ENCODE measurements at places on chromosomes 11 and 22. TPM values are rescaled to one million over a fixed set of nuclear protein-coding genes. Genes with fewer than 3 reads are reported as not detected.
A peak's percentile ranks its signal among the peaks of the same experiment; 100 is the strongest.

- no peaks in the 10 kb centered on the region for H3K27me3 ChIP-seq
- no peaks in the 10 kb centered on the region for H3K36me3 ChIP-seq
- no peak overlapping the region for H3K27ac ChIP-seq
- H3K4me1 ChIP-seq = no peaks in the 10 kb centered on the region
Measured at GRCh38 chr11:134710861-134711407, 298.9 kb upstream of the B3GAT1 start.

Gene CALCA
- not detected for total RNA-seq

GRCh38 chr11:111378185-111378860 is 752 bp downstream of the POU2AF1 start:
- H3K36me3 ChIP-seq = no peaks in the 10 kb centered on the region
- H3K27ac ChIP-seq = peak overlapping the region; percentile 97
- peaks cover 16% of the 10 kb centered on the region for H3K4me1 ChIP-seq
- no peak for DNase-seq
- H3K4me3 ChIP-seq = peak overlapping the region; percentile 69

GRCh38 chr22:39908136-39908535 is 7.3 kb downstream of the GRAP2 start:
- H3K27me3 ChIP-seq = no peaks in the 10 kb centered on the region
- DNase-seq = no peak
- peak overlapping the region; percentile 71 for H3K27ac ChIP-seq
- H3K4me3 ChIP-seq = peak overlapping the region; percentile 42

- no peaks in the 10 kb centered on the region for H3K36me3 ChIP-seq
- H3K4me3 ChIP-seq = peak overlapping the region; percentile 76
- DNase-seq = no peak
- H3K27ac ChIP-seq = peak overlapping the region; percentile 54
Measured at GRCh38 chr22:41781507-41781906, 19.0 kb upstream of the CCDC134 start.

- H3K4me1 ChIP-seq = no peaks in the 10 kb centered on the region
- DNase-seq = no peak
- no peaks in the 10 kb centered on the region for H3K27me3 ChIP-seq
- no peak overlapping the region for H3K27ac ChIP-seq
Measured at GRCh38 chr11:74069146-74070046, 60.5 kb upstream of the UCP3 start.

Gene CSNK2A3
- total RNA-seq = 0.29 TPM

GRCh38 chr11:120511820-120512738 is 531 bp downstream of the GRIK4 start:
- no peaks in the 10 kb centered on the region for H3K27me3 ChIP-seq
- H3K27ac ChIP-seq = no peak overlapping the region
- no peaks in the 10 kb centered on the region for H3K4me1 ChIP-seq
- DNase-seq = no peak

- H3K27me3 ChIP-seq = no peaks in the 10 kb centered on the region
- no peak for DNase-seq
- H3K4me1 ChIP-seq = peaks cover 20% of the 10 kb centered on the region
- H3K36me3 ChIP-seq = no peaks in the 10 kb centered on the region
- no peak overlapping the region for H3K4me3 ChIP-seq
Measured at GRCh38 chr22:25747245-25747944, 5.4 kb downstream of the MYO18B start.

Gene BRSK2
- total RNA-seq = 0.24 TPM

All from GM12878 (cell line).